ENCODE measurements at places on chromosomes 4 and X.

GRCh38 chr4:64727960-64728359 lies 318.7 kb upstream of the TECRL start:
- no peaks in the 10 kb centered on the region for H3K4me1 ChIP-seq
- no peak for DNase-seq
- H3K27me3 ChIP-seq = no peaks in the 10 kb centered on the region
- H3K4me3 ChIP-seq = no peak overlapping the region

GRCh38 chrX:115413246-115413878 lies 123.8 kb downstream of the LUZP4 start:
- H3K27me3 ChIP-seq = no peaks in the 10 kb centered on the region
- no peak overlapping the region for H3K4me3 ChIP-seq
- H3K4me1 ChIP-seq = no peaks in the 10 kb centered on the region
- no peak for DNase-seq
- H3K36me3 ChIP-seq = no peaks in the 10 kb centered on the region
- no peak overlapping the region for H3K27ac ChIP-seq

DNA sequence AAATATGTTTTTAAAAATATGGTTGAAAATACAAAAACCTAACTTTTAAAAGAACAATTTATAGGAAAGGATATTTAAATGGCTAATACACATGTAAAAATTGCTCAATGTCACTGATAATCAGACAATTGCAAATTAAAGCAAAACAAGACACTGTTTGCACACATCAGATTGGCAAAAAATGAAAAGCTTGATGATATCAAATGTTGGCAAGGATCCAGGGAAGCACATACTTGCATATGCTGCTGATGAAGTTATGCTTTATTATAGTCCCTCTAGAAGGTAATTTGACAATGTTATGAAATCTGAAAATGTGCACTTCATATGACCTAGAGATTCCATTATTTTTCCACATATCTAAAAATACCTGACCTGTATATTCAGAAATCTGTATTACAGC lies 45.7 kb upstream of the EPGN start:
- H3K27me3 ChIP-seq = no peaks in the 10 kb centered on the region
- DNase-seq = no peak
- no peaks in the 10 kb centered on the region for H3K36me3 ChIP-seq
- H3K4me3 ChIP-seq = no peak overlapping the region

GRCh38 chr4:174252412-174252811 lies 31.1 kb downstream of the FBXO8 start:
- H3K36me3 ChIP-seq = peaks cover 14% of the 10 kb centered on the region
- H3K27ac ChIP-seq = no peak overlapping the region
- H3K4me1 ChIP-seq = no peaks in the 10 kb centered on the region
- H3K27me3 ChIP-seq = no peaks in the 10 kb centered on the region

- no peaks in the 10 kb centered on the region for H3K4me1 ChIP-seq
- no peaks in the 10 kb centered on the region for H3K36me3 ChIP-seq
- H3K4me3 ChIP-seq = no peak overlapping the region
- H3K27me3 ChIP-seq = no peaks in the 10 kb centered on the region
- DNase-seq = no peak
Measured at GRCh38 chr4:16669036-16669435, 229.4 kb downstream of the LDB2 start.

DNA sequence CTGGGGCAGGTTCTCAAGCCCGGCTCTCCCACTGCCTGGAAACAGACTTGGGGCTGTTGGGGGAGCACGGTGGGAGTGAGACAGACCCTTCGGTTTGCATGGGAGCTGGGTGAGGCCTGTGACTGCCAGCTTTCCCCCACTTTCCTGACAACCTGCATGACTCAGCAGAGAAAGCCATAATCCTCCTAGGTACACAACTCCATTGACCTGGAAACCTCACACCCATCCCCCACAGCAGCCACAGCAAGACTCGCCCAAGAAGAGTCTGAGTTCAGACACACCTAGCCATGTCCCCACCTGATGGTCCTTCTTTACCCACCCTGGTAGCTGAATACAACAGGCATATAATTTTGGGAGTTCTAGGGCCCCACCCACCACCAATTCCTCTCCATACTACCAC lies 57.6 kb upstream of the UBQLN2 start:
- H3K4me1 ChIP-seq = no peaks in the 10 kb centered on the region
- no peak overlapping the region for H3K4me3 ChIP-seq
- H3K36me3 ChIP-seq = no peaks in the 10 kb centered on the region
- no peaks in the 10 kb centered on the region for H3K27me3 ChIP-seq
- no peak overlapping the region for H3K27ac ChIP-seq

DNA sequence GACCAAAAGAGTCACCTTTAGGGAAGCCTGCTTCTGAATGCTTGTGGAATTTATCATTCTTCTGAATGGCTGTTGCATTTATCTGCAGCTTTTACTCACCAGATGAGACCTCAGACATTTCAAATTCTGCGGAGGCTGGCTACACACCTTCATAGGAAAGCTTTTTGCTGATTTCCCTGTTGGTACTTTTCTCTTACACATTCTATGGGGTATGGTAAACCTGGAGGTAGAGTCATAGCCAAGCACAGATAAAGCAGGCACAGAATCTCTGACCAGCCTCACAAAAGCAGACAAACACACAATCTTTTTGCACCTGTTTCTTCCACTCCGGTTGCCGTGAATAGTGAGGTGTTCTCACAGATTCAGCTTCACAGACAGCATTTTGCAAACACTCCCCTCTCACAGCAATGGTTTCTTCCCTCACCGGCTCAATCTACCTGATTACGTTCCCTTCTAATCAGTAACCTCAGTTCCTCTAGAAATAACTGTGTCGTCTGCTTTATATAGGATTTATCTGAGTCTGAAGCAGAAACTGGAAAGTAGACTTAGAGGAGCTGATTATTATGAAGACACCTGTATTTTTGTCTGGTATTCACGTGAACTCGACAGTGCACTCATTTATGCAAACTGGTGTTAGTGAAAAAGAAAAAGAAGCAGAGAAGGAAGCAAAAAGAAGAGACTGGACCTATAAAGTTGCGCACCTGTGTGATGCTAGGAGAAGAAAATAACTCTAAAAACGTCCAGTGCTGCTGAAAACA lies 83.1 kb downstream of the DMD start:
- no peak overlapping the region for H3K4me3 ChIP-seq
- no peaks in the 10 kb centered on the region for H3K36me3 ChIP-seq
- DNase-seq = no peak
- H3K27ac ChIP-seq = no peak overlapping the region
- no peaks in the 10 kb centered on the region for H3K27me3 ChIP-seq
- no peaks in the 10 kb centered on the region for H3K4me1 ChIP-seq

DNA sequence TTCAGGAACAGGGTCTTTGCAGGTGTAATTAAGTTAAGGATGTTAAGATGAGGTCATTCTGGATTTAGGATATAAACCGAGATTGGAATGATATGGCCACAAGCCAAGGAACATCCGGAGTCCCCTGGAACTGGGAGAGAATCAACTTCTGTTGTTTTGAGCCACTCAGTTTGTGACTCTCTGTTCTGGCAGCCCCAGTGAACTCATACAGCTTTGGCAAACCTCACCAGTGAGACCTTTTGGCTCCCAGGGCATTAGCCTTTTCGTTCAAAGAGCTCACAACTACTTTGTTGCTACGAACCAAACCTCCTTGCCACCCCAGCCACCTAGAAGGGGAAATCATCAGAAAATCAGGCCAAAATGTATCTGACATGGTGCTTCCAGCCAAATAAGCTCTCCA lies 80.4 kb downstream of the MTMR1 start:
- no peaks in the 10 kb centered on the region for H3K36me3 ChIP-seq
- H3K4me3 ChIP-seq = no peak overlapping the region
- DNase-seq = no peak
- no peak overlapping the region for H3K27ac ChIP-seq
- H3K27me3 ChIP-seq = no peaks in the 10 kb centered on the region
- H3K4me1 ChIP-seq = peaks cover 5% of the 10 kb centered on the region

DNA sequence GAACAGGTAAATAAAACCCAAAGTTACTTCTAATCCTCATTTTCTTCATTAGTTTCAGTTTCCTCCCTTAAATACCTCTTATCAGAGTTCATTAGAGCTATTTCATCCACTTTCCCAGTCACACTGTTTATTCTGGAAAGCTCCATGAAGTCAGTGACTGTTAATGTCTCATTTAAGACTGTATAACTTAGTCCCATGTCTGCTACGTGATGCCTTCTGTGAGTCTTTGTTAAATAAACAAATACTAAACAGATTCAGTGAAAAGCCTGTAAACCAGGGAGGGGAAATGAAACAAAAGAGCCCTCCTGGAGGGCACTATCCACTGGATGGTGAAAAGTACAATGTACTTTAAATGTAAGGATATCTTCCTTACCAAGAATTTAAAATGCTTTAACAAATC lies 24.7 kb downstream of the ACE2 start:
- H3K27ac ChIP-seq = no peak overlapping the region
- no peaks in the 10 kb centered on the region for H3K4me1 ChIP-seq
- H3K36me3 ChIP-seq = no peaks in the 10 kb centered on the region
- no peak overlapping the region for H3K4me3 ChIP-seq
- DNase-seq = no peak

- no peaks in the 10 kb centered on the region for H3K4me1 ChIP-seq
- no peaks in the 10 kb centered on the region for H3K36me3 ChIP-seq
- DNase-seq = no peak
- H3K27me3 ChIP-seq = no peaks in the 10 kb centered on the region
- no peak overlapping the region for H3K27ac ChIP-seq
- no peak overlapping the region for H3K4me3 ChIP-seq
Measured at GRCh38 chrX:68488657-68489056, 10.2 kb upstream of the YIPF6 start.

DNA sequence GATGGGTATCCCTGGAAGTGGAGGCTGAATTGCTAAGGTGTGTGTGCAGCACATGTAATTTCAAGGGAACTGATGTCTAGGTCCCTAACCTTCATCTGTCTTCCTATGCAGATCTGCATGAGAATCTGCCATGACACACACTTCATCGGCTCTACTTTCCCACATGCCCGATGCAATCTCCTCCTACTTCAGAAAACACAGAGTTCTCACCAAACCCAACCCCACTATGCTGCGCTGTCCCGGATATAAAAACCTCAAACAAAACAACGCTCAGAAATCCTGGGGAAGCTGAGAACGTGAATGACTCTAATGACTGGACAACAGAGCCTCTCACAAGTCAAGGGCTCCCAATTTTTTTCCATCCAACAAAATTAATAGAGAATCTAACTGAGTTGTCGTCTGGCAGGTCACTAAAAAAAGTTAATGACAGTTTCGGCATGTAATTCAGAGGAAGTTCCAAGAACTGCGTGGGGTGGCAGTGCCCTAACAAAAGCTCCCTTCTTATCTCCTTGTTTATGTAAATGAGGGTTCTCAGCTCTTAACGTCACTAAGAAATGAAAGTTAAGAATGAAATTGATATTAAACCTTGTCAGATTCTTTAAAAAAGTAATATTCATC lies 39.0 kb downstream of the STX18 start:
- no peaks in the 10 kb centered on the region for H3K4me1 ChIP-seq
- H3K36me3 ChIP-seq = no peaks in the 10 kb centered on the region
- peak; percentile 47 for DNase-seq
- H3K27ac ChIP-seq = peak overlapping the region; percentile 23
- no peaks in the 10 kb centered on the region for H3K27me3 ChIP-seq
- peak overlapping the region; percentile 46 for H3K4me3 ChIP-seq

- no peak overlapping the region for H3K27ac ChIP-seq
- H3K4me1 ChIP-seq = peaks cover 2% of the 10 kb centered on the region
- no peak overlapping the region for H3K4me3 ChIP-seq
- DNase-seq = no peak
- H3K27me3 ChIP-seq = no peaks in the 10 kb centered on the region
- H3K36me3 ChIP-seq = peaks cover 8% of the 10 kb centered on the region
Measured at GRCh38 chr4:36218121-36218520, 26.2 kb downstream of the ARAP2 start.

- no peaks in the 10 kb centered on the region for H3K36me3 ChIP-seq
- no peak for DNase-seq
- no peaks in the 10 kb centered on the region for H3K27me3 ChIP-seq
- no peak overlapping the region for H3K4me3 ChIP-seq
- no peaks in the 10 kb centered on the region for H3K4me1 ChIP-seq
- no peak overlapping the region for H3K27ac ChIP-seq
Measured at GRCh38 chr4:61805979-61806378, 605.9 kb downstream of the ADGRL3 start.

DNA sequence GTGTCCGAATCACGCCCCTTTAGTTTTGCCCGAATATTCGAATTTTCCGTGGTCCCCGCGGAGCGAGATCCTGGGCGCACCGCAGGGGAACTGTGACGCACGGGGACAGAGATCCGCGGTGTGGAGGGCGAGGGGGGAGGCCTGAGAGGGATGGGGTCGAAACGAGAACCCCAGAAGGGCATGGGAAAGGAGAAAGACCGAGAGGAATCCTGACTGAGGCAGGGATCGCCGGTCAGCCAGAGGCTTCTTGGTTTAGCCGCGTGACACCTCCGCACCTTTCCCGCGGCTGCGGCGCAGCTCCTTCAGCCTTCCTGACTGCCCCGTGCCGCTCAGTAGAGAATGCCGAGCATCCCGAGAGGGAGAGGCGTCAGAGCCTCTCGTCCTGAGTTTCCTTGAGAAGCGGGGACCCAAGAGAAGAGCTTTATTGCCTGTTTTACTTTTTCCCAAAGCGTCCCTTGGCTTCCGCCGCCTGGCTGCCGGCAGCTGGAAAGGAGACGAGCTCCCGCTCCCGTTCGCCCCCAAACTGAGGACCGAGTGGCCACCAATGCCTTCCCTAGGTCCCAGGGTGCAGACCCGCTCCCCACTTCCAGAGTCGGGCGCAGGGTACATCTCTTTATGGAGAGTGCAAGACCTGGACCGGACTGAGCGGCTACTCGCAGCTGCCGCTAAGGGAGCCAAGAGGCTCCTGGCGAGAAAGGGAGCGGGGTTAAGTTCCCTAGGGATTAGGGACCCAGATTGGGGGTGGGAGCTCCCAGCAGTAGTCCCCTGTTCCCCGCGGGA lies 911 bp upstream of the GPR50 start:
- H3K27me3 ChIP-seq = peaks cover 9% of the 10 kb centered on the region
- peaks cover 4% of the 10 kb centered on the region for H3K4me1 ChIP-seq
- no peak overlapping the region for H3K27ac ChIP-seq
- no peak for DNase-seq

- no peak overlapping the region for H3K4me3 ChIP-seq
- no peak overlapping the region for H3K27ac ChIP-seq
- H3K36me3 ChIP-seq = no peaks in the 10 kb centered on the region
- H3K4me1 ChIP-seq = no peaks in the 10 kb centered on the region
- peaks cover 10% of the 10 kb centered on the region for H3K27me3 ChIP-seq
Measured at GRCh38 chrX:132692526-132692925, 203.7 kb upstream of the MBNL3 start.

- no peaks in the 10 kb centered on the region for H3K27me3 ChIP-seq
- H3K36me3 ChIP-seq = peaks cover 6% of the 10 kb centered on the region
- no peak for DNase-seq
- H3K27ac ChIP-seq = no peak overlapping the region
- H3K4me3 ChIP-seq = no peak overlapping the region
Measured at GRCh38 chrX:2495595-2495994, 5.2 kb downstream of the DHRSX start.

DNA sequence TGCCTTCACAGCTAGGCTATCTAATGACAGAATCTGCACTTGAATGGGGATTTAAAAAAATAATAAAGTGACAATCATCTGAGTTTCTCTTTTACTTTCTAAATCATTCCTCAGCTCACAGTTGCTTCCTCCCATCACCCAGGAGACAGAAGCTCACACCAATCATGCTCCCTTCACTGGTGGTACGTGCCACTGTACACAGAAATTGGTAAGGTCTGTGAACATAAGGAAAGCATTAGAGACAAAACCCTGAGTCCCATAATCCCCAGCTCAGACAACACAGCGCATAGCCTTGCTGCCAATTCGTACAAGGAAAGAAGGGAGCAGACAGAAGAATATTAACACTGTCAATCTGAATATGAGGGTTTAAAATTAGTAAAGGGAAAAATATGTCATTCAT lies 133.1 kb downstream of the IDS start:
- H3K27ac ChIP-seq = no peak overlapping the region
- no peak for DNase-seq
- no peaks in the 10 kb centered on the region for H3K27me3 ChIP-seq
- no peaks in the 10 kb centered on the region for H3K36me3 ChIP-seq

All from CD4-positive, alpha-beta T cell (primary cell).